ENCODE measurements at places on chromosomes 4 and X. TPM values are rescaled to one million over a fixed set of nuclear protein-coding genes. Genes with fewer than 3 reads are reported as not detected.
A peak's percentile ranks its signal among the peaks of the same experiment; 100 is the strongest.

- no peak overlapping the region for H3K27ac ChIP-seq
- no peaks in the 10 kb centered on the region for H3K36me3 ChIP-seq
- no peaks in the 10 kb centered on the region for H3K4me1 ChIP-seq
- peak; percentile 80 for DNase-seq
- H3K4me3 ChIP-seq = no peak overlapping the region
- H3K27me3 ChIP-seq = no peaks in the 10 kb centered on the region
Measured at GRCh38 chr4:181301735-181302710, 941.2 kb upstream of the TENM3 start.

GRCh38 chrX:470686-471085, 84.0 kb upstream of the PPP2R3B start:
- no peaks in the 10 kb centered on the region for H3K4me1 ChIP-seq
- H3K36me3 ChIP-seq = no peaks in the 10 kb centered on the region
- H3K4me3 ChIP-seq = no peak overlapping the region
- no peak overlapping the region for H3K27ac ChIP-seq
- no peaks in the 10 kb centered on the region for H3K27me3 ChIP-seq

DNA sequence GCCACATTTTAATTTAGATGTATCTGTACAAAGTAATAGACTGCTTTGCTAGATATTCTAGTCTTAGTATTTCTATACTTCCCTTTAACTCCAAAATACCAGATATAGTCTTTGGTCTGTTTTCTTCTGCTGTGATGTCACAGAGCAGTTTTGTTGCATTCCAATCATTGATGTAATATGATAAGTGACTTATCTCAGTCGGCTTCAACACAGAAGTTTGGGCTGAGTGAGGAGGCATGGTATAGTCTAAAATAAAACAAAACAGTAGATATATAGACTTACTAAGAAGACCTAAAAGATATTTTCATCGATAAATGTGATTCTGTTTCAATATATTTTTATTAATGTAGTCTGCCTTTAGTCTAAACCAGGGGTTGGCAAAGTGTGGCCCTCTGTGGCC, 169.9 kb downstream of the DCK start:
- DNase-seq = no peak
- H3K36me3 ChIP-seq = no peaks in the 10 kb centered on the region
- H3K4me1 ChIP-seq = no peaks in the 10 kb centered on the region
- no peak overlapping the region for H3K4me3 ChIP-seq

DNA sequence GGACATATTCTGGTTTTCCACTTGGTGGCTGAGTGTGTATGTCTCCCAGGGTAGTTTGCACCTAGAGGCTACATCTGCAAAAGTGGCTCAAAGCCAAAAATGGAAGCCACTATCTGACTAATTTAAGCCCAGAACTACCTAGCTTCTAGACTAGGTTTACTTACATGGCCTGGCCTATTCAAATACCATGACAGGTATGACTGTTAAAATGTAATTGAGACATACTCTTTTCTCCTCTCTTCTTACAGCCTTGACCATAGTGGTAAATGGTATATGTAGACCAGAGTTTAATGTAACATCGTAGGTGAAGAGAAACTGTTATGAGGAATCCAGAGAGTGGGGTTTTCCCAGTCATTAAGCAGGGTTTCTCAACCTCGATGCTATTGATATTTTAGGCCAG, 2.6 kb upstream of the TRPC5 start:
- no peak overlapping the region for H3K4me3 ChIP-seq
- H3K36me3 ChIP-seq = no peaks in the 10 kb centered on the region
- H3K27ac ChIP-seq = no peak overlapping the region

GRCh38 chr4:102506523-102506922, 5.4 kb downstream of the NFKB1 start:
- H3K27me3 ChIP-seq = no peaks in the 10 kb centered on the region
- no peak for DNase-seq
- H3K36me3 ChIP-seq = no peaks in the 10 kb centered on the region
- no peak overlapping the region for H3K27ac ChIP-seq

GATA1 gene
- not detected for total RNA-seq

VGLL1 gene
- total RNA-seq = not detected

CSAG1 gene
- total RNA-seq = not detected

MAGEE1 gene
- not detected for total RNA-seq

SOX3 gene
- not detected for total RNA-seq

TAF1 gene
- total RNA-seq = 93.0 TPM

NOX1 gene
- not detected for total RNA-seq

NPY5R gene
- not detected for total RNA-seq
